CD8-positive, alpha-beta memory T cell (primary cell): ENCODE measurements at places on chromosomes 4 and X. TPM values are rescaled to one million over a fixed set of nuclear protein-coding genes. Genes with fewer than 3 reads are reported as not detected.

Gene CNOT6L
- 100 TPM for total RNA-seq

Gene WDFY3
- 0.53 TPM for total RNA-seq

Gene RBBP7
- total RNA-seq = 156 TPM

Gene PAGE2
- total RNA-seq = not detected

Gene TLL1
- total RNA-seq = not detected

Gene TKTL2
- not detected for total RNA-seq

Gene PABPC4L
- not detected for total RNA-seq

Gene FTSJ1
- 107 TPM for total RNA-seq

Gene P2RY8
- 50.1 TPM for total RNA-seq

GRCh38 chr4:163666332-163666873 is 171.9 kb downstream of the TMA16 start:
- H3K36me3 ChIP-seq = no peaks in the 10 kb centered on the region
- peaks cover 28% of the 10 kb centered on the region for H3K4me1 ChIP-seq
- no peak overlapping the region for H3K4me3 ChIP-seq
- DNase-seq = no peak
- no peaks in the 10 kb centered on the region for H3K27me3 ChIP-seq

- peaks cover 10% of the 10 kb centered on the region for H3K4me1 ChIP-seq
- no peaks in the 10 kb centered on the region for H3K36me3 ChIP-seq
- H3K27me3 ChIP-seq = no peaks in the 10 kb centered on the region
- H3K27ac ChIP-seq = peak overlapping the region; percentile 43
Measured at GRCh38 chrX:3713937-3714434, 537 bp upstream of the PRKX start.

- H3K4me1 ChIP-seq = no peaks in the 10 kb centered on the region
- H3K36me3 ChIP-seq = no peaks in the 10 kb centered on the region
- H3K27ac ChIP-seq = no peak overlapping the region
- DNase-seq = no peak
- no peak overlapping the region for H3K4me3 ChIP-seq
Measured at GRCh38 chr4:184896868-184897715, 71.3 kb upstream of the ACSL1 start.

GRCh38 chrX:129566073-129566472 is 26.0 kb downstream of the OCRL start:
- peaks cover 7% of the 10 kb centered on the region for H3K4me1 ChIP-seq
- no peak for DNase-seq
- H3K36me3 ChIP-seq = no peaks in the 10 kb centered on the region
- no peaks in the 10 kb centered on the region for H3K27me3 ChIP-seq
- no peak overlapping the region for H3K27ac ChIP-seq

GRCh38 chrX:39766085-39766726 is 331.6 kb downstream of the BCOR start:
- no peaks in the 10 kb centered on the region for H3K36me3 ChIP-seq
- H3K4me3 ChIP-seq = peak overlapping the region; percentile 39
- no peaks in the 10 kb centered on the region for H3K27me3 ChIP-seq
- peaks cover 23% of the 10 kb centered on the region for H3K4me1 ChIP-seq
- H3K27ac ChIP-seq = peak overlapping the region; percentile 52

- DNase-seq = no peak
- H3K27ac ChIP-seq = no peak overlapping the region
- H3K4me3 ChIP-seq = no peak overlapping the region
- no peaks in the 10 kb centered on the region for H3K27me3 ChIP-seq
- H3K4me1 ChIP-seq = no peaks in the 10 kb centered on the region
Measured at GRCh38 chr4:167956676-167957075, 135.7 kb upstream of the ANXA10 start.

DNA sequence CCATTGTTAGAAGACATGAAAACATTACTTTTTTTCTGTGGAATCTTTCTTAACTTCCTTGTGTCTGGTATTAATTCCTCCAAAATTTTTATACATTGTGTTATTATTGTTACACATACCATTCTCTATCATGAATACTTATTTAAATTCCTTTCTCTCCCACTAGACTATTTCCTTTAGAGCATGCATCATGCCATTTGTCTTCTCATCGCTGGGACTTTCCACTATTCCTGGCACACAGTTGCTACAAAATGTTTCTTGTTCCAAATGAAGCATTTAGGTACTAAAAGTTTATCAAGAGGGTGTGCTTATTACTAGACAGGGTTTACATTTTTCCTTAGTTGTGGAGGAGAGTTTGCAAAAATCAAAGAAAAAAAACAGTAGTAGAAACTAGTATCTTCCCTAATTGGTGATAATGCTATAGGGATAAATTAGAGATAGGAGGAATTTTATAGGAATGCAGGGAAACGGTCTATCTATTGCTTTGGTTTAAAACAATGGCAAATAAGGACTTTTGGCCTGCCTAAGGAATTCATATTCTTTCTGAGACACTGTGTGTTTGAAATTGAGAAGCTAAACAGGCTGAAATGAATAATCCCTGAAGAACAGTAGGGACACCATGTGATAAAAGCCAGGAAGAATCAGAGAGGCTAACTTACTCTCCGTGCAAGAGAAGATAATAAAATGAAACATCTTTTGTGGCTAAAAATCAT is 187.5 kb upstream of the TBC1D9 start:
- no peak overlapping the region for H3K27ac ChIP-seq
- H3K27me3 ChIP-seq = no peaks in the 10 kb centered on the region
- no peak overlapping the region for H3K4me3 ChIP-seq
- H3K36me3 ChIP-seq = no peaks in the 10 kb centered on the region

GRCh38 chrX:23820235-23820782 is 37.3 kb downstream of the SAT1 start:
- H3K36me3 ChIP-seq = no peaks in the 10 kb centered on the region
- no peak overlapping the region for H3K27ac ChIP-seq
- H3K4me3 ChIP-seq = no peak overlapping the region
- no peak for DNase-seq
- H3K27me3 ChIP-seq = no peaks in the 10 kb centered on the region

GRCh38 chrX:130110379-130111219 is at the start of gene ELF4:
TSS of gene ELF4 (minus strand) at chrX:130110497. CDS start at chrX:130081330, 29,167 bp downstream.
- DNase-seq = peak; percentile 55
- H3K4me1 ChIP-seq = peaks cover 17% of the 10 kb centered on the region
- no peaks in the 10 kb centered on the region for H3K27me3 ChIP-seq
- peak within 1 kb of the TSS; percentile 50 for H3K4me3 ChIP-seq
- no peaks in the 10 kb centered on the region for H3K36me3 ChIP-seq

- H3K4me1 ChIP-seq = no peaks in the 10 kb centered on the region
- no peaks in the 10 kb centered on the region for H3K27me3 ChIP-seq
- H3K4me3 ChIP-seq = no peak overlapping the region
- H3K36me3 ChIP-seq = no peaks in the 10 kb centered on the region
Measured at GRCh38 chrX:96480081-96480480, 204.6 kb upstream of the DIAPH2 start.
